H1 (cell line): ENCODE measurements at places on chromosomes 2 and 18.

DNA sequence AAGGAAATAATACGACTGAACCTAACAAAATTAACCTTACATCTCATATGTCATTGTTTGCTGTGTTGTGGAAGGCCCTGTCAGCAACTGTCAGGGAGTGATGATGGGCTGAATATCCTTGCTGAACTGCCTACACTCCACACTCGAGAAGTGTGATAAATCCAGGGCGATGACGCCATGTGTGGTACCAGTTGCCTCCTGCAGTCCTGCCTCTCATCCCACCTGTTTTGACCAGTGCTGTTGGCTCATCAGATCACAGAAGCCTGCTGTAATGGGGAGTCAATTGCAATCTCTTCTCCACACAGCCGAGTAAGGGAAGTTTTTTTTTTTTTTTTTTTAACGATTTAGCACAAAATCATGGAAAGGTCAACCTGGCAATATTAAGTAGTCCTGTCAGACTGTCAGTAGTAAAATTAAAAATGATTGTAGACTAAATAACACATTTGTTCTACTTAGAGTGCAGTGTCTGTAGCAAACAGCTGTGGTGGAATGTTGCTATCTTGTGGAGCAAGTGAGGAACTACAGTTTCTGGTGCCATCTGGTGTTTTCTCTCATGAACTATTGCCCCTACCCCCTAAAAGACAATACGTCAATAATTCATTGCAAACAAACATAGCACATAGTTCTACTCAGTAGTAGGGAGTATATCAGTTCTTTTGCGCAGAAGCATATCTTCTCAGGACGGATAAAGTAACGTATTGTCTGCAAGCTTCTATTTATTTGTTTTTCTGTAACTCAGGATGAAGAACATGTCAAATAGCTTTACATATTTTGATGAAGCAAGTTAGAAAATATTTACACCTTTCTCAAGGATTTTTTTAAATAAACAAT is 347.6 kb downstream of the CTNNA2 start:
- DNase-seq, result no peak

GRCh38 chr18:79775441-79776221 is 22.1 kb upstream of the KCNG2 start:
- no peak for DNase-seq

GRCh38 chr2:237932731-237933131 is 34.1 kb upstream of the UBE2F start:
- no peak for DNase-seq

- DNase-seq, result no peak
Observed at GRCh38 chr2:16079637-16080036, 139.3 kb downstream of the MYCN start.

- DNase-seq, result no peak
Observed at GRCh38 chr2:15031745-15032240, 399.3 kb downstream of the LRATD1 start.

DNA sequence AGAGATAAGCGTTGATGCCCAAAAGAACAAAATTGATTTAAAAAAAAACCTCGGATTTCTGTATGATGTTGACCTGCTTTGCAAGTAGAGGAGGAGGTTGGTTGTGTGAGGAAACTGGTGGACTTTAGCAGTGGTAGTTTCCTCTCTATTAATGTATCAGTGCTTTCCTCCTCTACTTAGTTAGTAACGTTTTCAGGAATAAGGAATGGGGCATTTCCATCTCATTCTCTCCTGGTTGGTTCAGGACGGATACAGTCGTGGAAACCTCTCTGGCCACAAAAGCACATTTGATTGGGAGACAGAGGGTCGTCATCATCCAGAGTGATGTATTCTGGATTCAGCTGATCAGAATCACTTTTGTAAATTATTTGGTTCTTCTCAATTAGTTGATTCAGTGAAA is 1.5 kb downstream of the FHOD3 start:
- no peak for DNase-seq

DNA sequence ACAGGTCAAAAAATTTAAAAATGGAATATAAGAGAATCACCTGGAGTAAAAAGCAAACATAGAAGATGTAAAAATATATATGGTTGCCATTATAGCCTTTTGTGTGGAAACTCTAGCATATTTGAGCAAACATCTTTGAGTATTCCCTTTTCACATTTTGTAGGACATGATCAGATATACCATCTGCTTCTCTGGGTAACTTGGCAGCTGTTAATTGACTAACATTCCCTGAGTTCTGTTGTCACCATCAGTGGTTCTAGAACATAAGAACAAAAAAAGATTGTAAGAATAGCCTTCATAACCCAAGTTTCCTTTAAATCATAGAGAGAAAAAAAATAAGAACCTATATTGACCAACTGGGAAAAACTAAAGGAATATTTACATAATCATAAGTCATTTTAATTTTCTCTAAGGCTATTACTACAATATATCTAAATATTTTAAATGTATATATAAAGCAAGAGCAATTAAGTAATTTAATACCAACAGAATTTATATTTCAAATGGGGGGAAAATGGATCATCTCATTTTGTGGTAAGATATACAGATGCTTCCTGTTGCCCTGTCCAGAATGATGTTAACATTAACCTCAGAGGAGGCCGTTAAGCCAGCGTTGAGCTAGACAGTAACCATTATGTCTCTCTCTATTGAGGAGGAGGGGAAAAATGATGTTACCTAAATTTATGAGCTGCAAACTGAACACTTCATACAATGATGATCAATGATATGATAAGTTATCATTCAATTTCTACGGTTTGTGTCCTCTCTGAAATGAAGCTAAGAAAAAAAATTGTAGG is 9.8 kb upstream of the INO80D start:
- DNase-seq, result no peak

DNA sequence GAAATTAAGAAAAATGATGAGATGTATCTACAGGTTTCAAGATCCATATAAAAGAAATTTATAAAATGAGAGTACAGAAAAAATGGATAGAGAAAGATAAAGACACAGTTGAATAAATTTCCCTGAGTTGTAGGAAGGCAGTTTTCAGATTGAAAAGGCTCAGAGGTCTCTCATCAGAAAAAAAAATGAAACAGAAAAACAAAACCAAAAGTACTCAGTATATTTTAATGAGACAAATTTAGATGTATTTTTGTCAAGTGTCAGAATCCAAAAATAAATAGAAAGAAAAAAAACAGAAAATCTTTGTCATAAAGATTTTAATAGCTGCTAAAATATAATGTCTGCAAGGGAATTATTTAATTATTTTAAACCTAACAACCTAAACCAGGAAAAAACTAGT is 520.5 kb downstream of the KCNJ3 start:
- no peak for DNase-seq

- DNase-seq, result no peak
Observed at GRCh38 chr2:210553373-210553772, 3.0 kb upstream of the CPS1 start.
